NCI-H82 (cell line): ENCODE measurements at places on chromosomes 7 and 10.

DNA sequence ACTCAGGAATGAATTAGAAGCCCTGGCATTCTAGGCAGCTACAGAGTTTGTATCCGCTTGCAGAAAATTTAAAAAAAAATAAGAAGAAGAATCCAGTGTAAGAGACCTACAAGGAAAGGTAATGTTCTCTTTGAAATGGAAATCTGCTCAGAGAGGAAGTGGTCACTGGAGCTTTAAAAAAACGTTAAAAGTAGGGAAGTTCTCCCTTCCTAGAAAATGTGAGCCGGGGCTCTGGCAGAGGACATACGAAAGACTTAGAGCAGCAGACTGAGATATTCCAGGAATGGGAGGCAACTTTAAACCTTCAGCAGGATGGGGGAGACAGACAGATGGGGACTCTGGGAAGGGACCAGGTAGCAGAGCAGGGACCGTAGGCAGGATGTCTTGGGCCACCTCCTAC is 149.4 kb upstream of the NPS start:
- DNase-seq = peak; percentile 28

DNA sequence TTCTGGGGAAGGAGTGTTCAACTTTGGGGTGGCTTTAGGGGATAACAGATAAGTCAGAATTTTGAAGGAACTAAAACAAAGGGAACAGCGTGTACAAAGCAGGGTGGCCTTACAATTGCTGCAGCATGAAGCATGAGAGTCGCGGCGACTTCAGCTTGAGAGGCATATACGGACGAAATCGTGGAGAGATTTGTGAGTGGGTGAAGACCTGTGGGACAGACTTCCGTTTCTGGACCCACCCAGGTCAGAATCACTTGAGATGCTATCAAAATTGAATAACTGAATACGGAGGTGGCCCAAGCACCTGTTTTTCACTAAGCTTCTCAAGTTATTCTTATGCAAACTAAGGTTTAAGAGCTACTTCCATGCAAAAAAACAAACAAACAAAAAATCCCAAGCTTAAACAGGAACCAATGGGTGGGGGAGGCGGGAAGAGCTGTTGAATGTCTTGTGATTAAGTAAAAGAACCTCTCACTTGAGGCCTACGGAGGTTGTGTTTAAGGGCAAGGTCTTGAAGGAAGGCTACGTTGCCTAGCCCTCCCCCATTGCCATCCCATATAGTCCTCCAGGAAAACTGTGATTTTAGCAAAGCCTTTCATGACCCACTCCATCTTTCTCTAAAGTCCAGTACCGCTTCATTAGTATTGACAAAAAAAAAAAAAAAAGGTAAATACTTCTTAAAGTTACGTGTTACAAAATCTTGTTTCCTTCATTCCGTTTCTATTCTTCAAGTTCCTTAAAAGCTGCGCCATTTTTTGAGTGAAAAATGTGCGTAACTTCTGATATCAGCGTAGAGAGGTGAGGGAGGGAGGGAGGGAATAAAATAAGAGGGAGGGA is 1.3 kb upstream of the TRIM24 start:
- DNase-seq = peak; percentile 5

DNA sequence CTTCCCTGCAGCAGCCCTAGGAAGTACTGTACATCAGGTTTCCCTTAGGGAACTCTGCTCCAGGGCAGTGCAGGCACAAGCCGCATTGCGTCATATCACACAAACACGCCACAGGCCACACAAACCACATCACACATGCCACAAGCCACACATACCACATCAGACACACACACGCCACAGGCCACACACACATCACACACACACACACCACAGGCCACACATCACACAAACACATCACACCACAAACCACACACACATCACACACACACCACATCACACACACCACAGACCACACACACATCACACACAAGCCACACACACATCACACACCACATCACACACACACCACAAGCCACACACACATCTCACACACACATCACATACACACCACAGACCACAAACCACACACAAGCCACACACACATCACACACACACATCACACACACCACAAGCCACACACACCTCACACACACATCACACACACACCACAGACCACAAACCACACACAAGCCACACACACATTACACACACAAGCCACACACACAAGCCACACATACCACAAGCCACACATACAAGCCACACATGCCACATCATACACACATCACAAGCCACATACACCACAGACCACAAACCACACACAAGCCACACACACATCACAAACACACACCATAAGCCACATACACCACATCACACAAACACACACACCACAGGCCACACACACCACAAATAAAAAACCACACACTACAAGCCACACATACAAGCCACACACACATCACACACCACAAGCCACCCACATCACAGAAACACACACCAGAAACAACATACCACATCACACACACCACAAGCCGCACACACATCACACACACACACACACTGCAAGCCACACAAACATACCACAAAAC is 53.4 kb downstream of the TMEM209 start:
- DNase-seq = no peak

- no peak for DNase-seq
Observed at GRCh38 chr7:73830681-73831583, at the start of gene CLDN4. Gene CLDN4, plus strand, starts transcription at chr7:73830996. Its CDS starts 206 bp downstream, at chr7:73831202.

DNA sequence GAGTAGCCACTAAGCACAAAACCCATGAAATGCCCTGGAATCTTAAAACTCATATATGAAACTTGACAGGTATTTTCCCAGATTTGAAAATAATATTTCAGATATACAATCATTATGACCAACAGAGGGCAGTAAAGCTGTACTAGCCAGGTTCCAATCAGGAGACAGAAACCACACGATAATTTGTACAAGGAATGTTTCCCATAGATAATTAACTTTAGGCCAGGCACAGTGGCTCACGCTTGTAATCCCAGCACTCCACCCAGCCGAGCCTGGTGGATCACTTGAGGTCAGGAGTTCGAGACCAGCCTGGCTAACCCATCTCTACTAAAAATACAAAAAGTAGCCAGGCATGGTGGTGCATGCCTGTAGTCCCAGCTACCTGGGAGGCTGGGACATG is 31.0 kb upstream of the NUB1 start:
- peak; percentile 49 for DNase-seq

DNA sequence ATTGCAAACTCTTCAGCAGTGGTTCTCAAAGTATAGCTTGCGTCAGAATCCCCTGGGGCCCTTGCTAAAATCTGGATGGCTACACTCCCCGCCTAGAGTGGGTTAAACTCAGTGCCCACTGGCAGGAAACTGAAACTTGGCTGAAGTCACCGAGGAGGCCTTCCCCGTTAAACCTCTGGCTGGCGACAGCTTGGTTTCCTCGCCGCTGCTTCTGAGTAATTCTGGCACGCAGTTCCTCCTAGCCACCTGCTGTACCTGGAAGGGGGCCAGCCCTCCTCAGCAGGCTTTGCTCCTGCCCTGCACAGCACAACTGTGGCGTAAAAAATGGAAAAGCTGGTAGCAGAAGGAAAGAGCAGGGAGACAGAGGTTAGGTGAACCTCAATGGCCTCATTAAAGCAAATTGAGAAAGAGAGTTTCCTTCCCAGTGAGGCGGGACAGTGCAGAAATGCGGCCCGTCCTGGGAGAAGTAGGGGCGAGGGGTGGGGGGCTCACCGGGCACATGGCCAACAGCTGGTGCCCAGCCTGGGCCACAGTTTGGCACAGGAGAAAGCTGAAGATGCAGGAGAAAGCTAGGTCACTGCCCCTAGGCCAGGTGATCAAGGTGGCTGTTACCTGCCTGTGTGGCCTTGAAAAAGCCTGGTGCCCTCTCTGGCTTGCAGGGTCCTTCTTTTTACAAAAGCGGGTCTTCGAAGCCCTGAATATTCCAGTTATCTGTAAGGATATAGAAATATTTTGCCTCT is 46.6 kb downstream of the ALOX5 start:
- DNase-seq = peak; percentile 63

- DNase-seq = no peak
Observed at GRCh38 chr10:88508796-88509195, 74.3 kb downstream of the RNLS start.

DNA sequence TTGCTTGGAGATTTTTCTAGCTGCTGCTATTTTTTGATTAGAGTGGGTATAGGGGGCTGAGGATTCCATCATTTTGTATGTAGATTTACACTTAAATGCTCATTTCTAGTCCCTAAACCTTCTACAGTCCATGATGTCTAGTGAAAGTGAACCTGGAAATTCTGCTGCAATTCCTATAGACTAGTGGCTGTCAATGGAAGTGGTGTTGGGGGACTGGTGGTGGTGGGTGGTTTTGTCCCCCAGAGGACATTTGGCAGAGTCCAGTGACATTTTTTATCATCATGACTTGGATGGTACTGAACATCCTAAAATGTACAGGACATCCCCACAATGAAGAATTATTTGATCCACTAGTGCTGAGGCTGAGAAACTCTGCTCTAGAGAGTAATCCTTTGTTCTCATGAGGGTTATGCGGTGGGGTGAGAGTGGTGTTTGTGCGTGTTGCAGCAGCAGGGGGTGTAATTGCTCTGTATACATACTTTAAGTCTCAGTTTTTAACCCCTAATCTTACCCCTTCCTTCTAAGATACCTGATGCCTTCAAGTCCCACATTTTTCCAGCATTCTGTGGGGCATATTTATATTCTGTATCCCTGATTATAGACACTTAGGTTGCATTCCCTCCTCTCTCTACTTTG is 35.0 kb downstream of the KIF11 start:
- no peak for DNase-seq

- DNase-seq = peak; percentile 87
Observed at GRCh38 chr7:91378131-91378530, 113.9 kb downstream of the FZD1 start.

GRCh38 chr10:120702032-120702431 is 149.1 kb upstream of the WDR11 start:
- no peak for DNase-seq

GRCh38 chr10:34880817-34881216 is 65.7 kb upstream of the PARD3 start:
- DNase-seq = no peak

DNA sequence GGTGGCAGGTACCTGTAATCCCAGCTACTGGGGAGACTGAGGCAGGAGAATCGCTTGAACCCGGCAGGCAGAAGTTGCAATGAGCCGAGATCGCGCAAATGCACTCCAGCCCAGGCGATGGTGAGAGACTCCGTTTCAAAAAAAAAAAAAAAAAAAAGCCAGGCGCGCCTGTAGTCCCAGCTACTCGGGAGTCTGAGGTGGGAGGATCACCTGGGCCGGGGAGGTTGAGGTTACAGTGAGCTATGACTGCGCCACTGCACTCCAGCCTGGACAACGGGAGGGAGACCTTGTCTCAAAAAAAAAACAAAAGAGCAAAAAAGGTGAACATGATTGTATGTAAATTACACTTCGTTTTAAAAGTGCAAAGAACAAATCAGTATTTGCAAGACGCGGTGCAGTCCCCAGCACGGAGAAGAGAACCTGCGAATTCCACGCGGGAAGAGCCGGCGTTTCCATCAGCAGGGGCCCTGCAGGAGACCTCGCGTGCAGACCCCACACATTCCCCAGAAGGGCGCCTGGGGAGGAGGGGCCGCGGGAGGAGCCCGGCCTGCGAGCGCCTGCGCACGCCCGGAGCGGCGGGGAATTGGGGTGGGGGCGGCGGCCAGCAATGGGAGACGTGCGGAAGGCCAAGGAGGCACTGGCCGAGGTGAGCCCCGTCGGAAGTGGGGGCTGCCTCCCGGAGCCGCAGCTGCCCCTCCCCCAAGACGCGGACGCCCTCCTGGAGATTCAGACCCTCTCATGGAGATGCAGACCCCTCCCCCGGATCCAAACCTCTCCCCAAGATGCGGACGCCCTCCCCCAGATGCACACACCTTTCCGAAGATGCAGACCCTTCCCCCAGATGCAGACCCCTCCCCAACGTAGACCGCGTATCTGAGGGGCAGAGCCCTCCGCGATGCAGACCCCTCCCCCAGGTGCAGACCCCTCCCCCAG is 16.7 kb upstream of the SUN1 start:
- peak; percentile 76 for DNase-seq

GRCh38 chr10:78688901-78689583 is 379.7 kb upstream of the ZMIZ1 start:
- DNase-seq = peak; percentile 36

- DNase-seq = no peak
Observed at GRCh38 chr10:126061526-126061925, 165.2 kb downstream of the FANK1 start.

DNA sequence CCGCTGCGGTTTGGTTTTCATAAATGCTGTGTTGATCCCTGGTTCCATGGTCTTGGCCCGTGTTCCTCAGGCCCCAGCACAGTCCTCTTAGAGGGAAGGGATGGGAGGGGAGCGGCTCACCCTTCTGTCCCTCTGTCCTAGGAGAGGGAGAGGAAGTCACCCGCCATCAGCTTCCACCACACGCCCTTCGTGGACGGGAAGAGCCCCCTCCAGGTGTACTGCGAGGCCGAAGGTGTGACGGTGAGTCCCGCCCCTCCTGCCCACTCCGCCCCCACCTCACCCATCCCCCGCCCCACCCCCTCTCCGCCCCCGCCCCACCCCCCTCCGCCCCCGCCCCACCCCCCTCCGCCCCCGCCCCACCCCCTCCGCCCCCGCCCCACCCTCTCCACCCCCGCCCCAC is 37.5 kb upstream of the DPYSL4 start:
- no peak for DNase-seq

GRCh38 chr7:46682836-46683624 is 762.0 kb upstream of the IGFBP3 start:
- DNase-seq = no peak

DNA sequence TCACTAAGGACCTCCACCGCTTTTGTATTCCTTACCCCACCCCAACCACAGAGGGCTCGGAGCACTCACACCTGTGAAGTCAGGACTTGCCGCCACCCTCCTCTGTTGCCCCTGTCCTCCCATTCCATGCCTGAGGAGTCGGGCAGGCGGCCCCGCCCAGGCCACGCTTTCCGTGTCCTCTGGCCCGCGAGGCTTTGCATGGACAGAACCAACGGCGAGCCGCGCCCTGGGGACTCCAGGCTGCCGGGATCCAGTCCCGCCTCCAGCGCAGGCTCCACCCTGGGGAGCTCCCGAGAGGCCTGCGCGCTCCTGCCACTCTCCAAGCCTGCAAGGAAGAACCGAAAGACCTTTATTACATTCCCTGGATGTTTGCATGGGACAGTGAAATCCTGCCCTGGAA is 366.4 kb upstream of the POM121L12 start:
- DNase-seq = no peak

- DNase-seq = peak; percentile 20
Observed at GRCh38 chr10:59104186-59104585, 72.3 kb upstream of the PHYHIPL start.

- DNase-seq = no peak
Observed at GRCh38 chr10:88312855-88313254, 270.3 kb downstream of the RNLS start.

GRCh38 chr10:128063736-128064107 is 62.5 kb downstream of the MKI67 start:
- DNase-seq = no peak
